CD4-positive, alpha-beta T cell treated with Interleukin-6 at 100 ng/mL for 8 hours (primary cell): ENCODE measurements at places on chromosomes 7 and 10.

DNA sequence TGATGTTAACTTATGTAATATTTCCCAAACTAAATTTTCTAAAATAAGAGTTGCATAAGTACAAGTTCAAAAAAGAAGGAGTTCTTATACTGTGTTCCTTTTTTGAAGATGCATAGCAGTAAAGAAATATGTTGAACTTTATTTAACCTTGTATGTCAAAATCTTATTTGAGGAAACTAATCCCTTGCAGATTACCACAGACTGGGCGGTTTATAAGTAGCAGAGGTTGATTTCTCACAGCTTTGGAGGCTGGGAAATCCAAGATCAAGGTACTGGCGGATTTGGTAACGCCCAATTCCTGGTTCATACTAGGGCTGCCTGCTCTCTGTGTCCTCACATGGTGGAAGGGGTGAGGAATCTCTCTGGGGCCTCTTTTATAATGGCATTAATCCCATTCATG lies 68.5 kb downstream of the GNAT3 start:
- no peak for DNase-seq

- DNase-seq, result no peak
Measured at GRCh38 chr10:24871011-24871935, 81.1 kb downstream of the PRTFDC1 start.

- no peak for DNase-seq
Measured at GRCh38 chr7:34117573-34117972, 212.2 kb downstream of the BMPER start.

DNA sequence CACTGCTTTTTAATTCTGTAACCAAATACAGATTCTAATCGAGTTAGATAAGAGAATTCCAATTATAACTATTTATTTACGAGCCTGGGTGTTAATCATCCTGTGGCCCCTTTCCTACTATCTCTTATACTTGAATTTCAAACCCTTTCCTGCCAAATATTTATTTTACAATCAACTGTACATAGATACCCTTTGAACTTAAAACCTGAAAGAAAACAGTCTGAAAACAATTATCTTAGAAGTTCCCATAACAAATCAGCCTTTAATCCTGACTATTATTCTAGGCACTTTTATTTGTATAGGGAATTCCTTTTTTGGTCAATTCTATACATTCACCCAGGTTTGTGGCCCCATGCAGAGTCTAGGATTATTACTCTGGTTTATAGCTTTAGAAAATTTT lies 10.6 kb upstream of the GPR37 start:
- no peak for DNase-seq

- no peak for DNase-seq
Measured at GRCh38 chr7:47400001-47400400, 181.9 kb downstream of the TNS3 start.

GRCh38 chr7:2041496-2042367 lies 191.0 kb downstream of the MAD1L1 start:
- DNase-seq, result no peak
